Activated CD4-positive, alpha-beta T cell treated with anti-CD3 and anti-CD28 coated beads, Interleukin-2, amount 10 ng/mL, durations not matched to agents 24 days and 14 days (primary cell): ENCODE measurements at places on chromosomes 2 and 18. TPM values are rescaled to one million over a fixed set of nuclear protein-coding genes. Genes with fewer than 3 reads are reported as not detected.

Gene CNGA3
- total RNA-seq, result not detected in 2 replicates

Gene PLB1
- total RNA-seq, result 0.63 and 1.8 TPM in 2 replicates

DNA sequence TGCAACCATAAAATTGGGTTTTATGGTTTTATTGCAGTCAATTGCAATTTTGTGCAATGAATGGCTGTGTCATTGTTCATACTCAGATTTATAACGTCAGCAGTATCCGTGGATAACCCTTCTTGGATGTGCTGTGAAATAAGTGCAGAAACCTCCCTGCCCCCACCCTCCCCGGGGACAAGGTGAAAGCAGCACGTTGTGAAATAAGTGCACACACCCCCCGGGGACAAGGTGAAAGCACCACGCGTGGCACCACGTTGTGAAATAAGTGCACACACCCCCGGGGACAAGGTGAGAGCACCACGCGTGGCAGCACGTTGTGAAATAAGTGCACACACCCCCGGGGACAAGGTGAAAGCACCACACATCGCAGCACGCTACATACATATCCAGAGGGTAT is 93.6 kb upstream of the NFATC1 start:
- no peaks in the 10 kb centered on the region for H3K4me1 ChIP-seq
- no peak overlapping the region for H3K27ac ChIP-seq
- peaks cover 6% of the 10 kb centered on the region for H3K36me3 ChIP-seq
- H3K4me3 ChIP-seq, result no peak overlapping the region
- H3K27me3 ChIP-seq, result no peaks in the 10 kb centered on the region

DNA sequence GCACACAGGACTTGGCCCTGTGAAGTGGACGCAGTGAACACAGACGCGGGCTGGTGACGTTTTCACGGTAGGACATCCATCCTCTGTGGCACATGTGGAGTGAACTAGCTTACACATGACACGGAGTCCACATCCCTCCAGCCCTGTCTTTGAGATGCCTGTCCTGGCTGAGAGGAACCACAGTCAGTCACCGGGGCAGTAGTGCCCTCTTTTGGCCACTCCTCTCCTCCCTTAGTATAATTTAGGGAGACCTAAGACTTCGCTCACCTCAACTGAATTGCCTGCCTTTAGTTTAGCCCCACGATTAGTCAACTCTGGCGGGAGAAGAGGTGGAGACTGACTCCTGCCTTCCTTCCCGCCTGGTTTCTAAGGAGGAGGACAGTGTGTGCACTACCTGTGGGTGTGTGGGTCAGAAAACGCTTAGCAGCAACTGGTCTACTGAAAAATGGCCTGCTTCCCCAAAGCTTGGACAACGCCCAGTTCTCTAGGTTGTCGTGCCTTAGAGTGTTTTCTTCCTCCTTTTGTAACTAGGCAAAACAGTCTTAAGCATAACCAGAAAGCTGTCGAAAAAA is 70.6 kb downstream of the MBP start:
- peak overlapping the region; percentile 97 for H3K27ac ChIP-seq
- DNase-seq, result peak; percentile 83
- H3K4me3 ChIP-seq, result peak overlapping the region; percentile 67
- peaks cover 65% of the 10 kb centered on the region for H3K36me3 ChIP-seq

DNA sequence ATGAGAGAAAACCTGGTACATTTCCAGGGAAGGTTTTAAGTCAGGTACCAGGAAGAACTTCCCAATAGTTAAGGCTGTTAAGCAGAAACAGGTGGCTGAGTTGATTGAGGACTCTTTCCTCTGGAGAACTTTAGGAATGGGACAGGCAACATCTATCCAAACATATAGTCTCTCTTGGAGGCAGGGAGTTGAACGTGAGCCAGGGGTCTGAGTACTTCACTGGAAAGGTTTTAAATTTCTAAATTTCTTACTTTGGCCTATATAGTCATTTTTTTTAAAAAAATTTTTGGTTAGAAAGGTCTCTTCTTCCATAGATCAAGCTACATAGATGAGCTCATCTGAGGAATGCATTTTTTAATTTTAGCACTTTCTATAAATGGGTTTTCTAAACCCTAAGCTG is 261.4 kb upstream of the TCF4 start:
- H3K4me3 ChIP-seq, result no peak overlapping the region
- no peaks in the 10 kb centered on the region for H3K27me3 ChIP-seq
- DNase-seq, result no peak
- no peaks in the 10 kb centered on the region for H3K4me1 ChIP-seq
- H3K27ac ChIP-seq, result no peak overlapping the region

GRCh38 chr2:236167297-236168109 is 683 bp downstream of the GBX2 start:
- DNase-seq, result no peak
- H3K27me3 ChIP-seq, result peaks cover 61% of the 10 kb centered on the region
- no peak overlapping the region for H3K4me3 ChIP-seq
- H3K4me1 ChIP-seq, result no peaks in the 10 kb centered on the region
